Karpas-422 (cell line): ENCODE measurements at places on chromosomes 16 and 17. TPM values are rescaled to one million over a fixed set of nuclear protein-coding genes. Genes with fewer than 3 reads are reported as not detected.
A peak's percentile ranks its signal among the peaks of the same experiment; 100 is the strongest.

PLD2 gene
- total RNA-seq: 13.1 and 23.3 TPM in 2 replicates

FBXW10 gene
- not detected in 2 replicates for total RNA-seq

GRCh38 chr16:89704281-89704680, 2.8 kb upstream of the SPATA2L start:
- no peak for DNase-seq

GRCh38 chr17:43917348-43918025, 10.2 kb upstream of the MPP2 start:
- DNase-seq: peak; percentile 60

DNA sequence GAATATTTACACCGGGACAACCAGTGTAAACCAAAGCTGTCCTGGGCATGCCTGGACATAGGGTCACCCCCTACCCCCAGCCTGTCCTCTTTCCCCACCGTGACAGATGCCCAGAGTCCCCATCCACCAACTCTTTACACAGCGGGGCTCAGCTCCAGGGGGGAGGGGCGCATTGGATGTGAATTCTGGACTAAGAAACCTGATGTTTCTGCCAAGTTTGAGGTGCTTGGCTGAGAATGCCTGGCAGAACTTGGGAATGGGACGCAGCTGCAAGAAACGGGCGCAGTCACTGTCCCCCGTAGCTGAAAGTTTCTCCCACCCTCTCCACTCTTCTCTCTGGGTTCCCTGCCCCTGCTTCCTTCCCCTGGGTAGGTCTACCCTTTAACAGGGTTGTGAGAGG, 68.0 kb upstream of the CDC42EP4 start:
- DNase-seq: no peak

GRCh38 chr16:24174957-24175356, 81.2 kb upstream of the CACNG3 start:
- no peak for DNase-seq

- peak; percentile 95 for DNase-seq
These were observed 145.6 kb upstream of the RCVRN start for GRCh38 chr17:10050597-10051101.

DNA sequence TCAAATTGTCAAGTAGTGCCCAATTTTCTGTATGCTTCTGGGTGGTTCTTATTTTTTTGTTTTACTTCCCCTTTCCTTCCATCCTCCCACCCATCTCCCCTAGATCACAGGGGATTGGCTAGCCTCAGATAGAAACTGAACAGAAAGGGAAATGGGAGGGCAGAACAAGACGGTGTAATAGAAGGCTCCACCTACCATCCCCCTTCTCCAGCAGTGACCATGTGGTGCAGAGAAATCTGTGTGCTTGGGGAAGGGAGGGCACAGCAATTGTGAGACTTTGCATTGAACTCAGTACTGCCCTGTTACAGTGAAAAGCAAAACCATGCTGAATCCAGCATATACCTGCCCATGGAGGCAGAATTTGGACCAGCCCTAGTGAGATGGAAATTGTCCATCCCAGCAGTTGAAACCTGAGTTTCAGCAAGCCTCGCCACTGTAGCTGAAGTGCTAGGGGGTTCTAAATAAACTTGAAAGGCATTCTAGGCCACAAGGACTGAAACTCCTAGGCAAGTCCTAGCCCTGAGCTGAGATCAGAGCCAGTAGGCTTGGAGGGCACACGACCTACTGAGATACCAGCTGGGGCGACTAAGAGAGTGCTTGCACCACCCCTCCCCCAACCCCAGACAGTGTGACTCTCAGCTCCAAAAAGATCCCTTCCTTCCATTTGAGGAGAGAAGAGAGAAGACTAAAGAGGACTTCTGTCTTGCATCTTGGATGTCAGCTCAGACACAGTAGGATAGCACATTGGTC, 5.2 kb downstream of the SLFN11 start:
- DNase-seq: peak; percentile 82

DNA sequence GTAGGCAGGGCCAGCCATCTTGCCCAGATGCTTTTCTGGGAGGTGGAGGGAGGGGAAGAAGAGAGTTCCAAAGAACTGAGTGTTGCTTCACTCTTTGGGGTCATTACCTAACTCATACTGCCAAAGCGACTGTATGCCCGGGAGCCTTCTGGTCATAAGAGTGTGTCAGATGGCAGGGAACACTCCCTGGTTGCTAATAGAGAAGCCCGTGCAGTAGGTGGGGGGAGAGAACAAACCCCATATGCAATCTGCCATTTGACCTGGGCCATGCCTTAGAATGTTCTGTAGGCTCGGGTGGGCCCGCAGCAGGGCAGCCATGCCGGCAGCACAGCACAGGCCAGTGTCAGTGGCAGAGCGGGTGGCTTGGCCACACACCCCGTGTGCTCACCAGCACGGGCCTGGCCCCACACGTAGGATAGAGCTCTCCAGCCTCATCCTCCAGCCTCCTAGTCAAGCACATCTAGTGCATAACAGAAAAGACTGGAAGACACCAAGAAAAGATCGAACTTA, 120.5 kb downstream of the SOCS1 start:
- no peak for DNase-seq

BAIAP3 gene
- 0.18 TPM in 1 of 2 replicates, not detected in the other for total RNA-seq

GP1BA gene
- total RNA-seq: not detected in 2 replicates

- DNase-seq: no peak
These were observed 5.9 kb downstream of the UBTF start for GRCh38 chr17:44213403-44214229.
